ENCODE measurements at places on chromosomes 12 and 14.

DNA sequence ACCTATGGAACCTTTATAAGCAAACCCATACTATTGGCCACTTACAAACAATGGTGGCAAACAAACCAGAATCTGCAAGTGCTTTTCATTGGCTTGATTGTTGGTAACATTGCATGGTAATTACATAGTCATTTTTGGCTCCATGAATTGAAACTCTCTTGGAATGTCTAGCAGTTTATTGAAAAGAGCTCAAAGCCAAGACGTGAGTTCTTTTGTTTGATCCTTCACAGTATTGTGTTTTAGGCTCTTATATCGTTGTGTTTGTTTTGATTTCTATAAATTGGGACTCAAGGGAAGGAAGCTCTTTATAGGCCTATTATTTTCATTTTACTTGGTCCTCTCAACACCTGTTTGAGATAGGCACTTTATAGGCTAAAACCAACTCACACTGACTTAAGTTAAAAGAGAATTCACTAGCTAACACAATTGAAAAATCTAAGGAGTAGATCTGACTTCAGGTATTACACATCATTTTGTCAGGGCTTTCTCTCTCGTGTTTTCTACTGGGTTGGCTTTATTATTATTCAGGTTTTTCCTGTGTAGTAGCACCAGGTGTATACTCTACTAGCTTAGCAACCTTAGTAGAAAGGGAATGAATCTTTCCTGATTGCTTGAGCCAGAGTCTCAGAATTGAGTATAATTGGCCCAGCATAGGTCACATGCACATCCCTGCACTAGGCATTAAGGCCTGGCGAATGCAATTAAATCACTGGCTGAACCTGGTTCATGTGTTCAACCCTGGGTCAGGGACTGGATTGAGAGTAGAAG is 341.4 kb downstream of the RAD51B start:
- DNase-seq, result no peak

GRCh38 chr12:55515696-55516095 is 23.5 kb downstream of the OR6C68 start:
- DNase-seq, result peak; percentile 10

GRCh38 chr14:74697976-74698375 is 14.9 kb downstream of the AREL1 start:
- no peak for DNase-seq

GRCh38 chr12:45713078-45713477 is 16.4 kb upstream of the ARID2 start:
- no peak for DNase-seq

- DNase-seq, result no peak
These were observed 108.2 kb downstream of the PRICKLE1 start for GRCh38 chr12:42481368-42481767.

DNA sequence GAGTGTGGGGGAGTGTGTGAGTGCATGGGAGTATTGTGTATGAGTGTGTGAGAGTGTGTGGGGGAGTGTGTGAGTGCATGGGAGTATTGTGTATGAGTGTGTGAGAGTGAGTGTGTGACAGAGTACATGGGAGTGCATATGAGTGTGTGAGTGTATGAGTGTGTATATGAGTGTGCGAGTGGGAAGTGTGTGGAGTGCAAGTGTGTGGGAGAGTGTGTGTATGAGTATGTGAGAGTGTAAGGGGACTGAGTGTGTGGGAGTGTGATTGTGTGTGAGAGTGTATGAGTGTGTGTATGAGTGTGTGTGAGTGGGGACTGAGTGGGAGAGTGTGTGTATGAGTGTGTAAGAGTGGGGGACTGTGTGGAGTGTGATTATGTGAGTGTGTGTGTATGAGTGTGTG is 40.7 kb downstream of the PRIMA1 start:
- DNase-seq, result no peak

DNA sequence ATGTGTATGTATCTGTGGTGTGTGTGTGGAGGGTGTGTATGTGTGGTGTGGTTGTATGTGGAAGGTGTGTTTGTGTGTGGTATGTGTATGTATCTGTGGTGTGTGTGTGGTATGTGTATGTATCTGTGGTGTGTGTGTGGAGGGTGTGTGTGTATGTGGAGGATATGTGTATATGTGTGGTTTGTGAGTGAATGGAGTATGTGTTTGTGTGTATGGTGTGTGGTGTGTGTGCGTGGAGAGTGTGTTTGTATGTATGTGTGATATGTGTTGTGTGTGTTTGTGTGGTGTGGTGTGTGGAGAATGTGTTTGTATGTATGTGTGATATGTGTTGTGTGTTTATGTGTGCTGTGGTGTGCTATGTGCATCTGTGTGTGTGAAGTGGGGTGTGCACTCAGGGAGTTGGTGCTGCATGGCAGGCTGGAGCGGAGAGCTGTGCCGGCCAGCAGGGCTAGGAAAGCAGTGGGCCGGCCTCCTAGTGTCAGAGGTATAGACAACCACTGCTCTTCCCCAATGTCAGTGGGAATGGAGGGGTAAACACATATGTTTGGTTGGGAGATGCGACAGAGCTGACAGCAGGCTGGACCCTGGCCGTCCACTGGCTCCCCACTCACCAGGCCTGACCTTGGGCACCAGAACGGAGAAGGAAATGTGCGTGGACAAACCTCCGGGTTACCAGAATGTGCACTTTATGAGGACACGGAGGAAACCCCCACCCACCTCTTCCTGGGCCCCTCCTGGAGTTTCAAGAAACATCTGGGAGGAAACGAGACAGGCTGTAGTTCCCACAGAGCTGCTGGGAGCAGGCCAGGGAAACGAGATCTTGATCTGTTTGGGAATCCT is 60.7 kb downstream of the CLMN start:
- no peak for DNase-seq

GRCh38 chr12:69497308-69498026 is 27.3 kb downstream of the FRS2 start:
- DNase-seq, result peak; percentile 9

- DNase-seq, result no peak
These were observed 168.0 kb downstream of the DACT1 start for GRCh38 chr14:58805605-58806409.

DNA sequence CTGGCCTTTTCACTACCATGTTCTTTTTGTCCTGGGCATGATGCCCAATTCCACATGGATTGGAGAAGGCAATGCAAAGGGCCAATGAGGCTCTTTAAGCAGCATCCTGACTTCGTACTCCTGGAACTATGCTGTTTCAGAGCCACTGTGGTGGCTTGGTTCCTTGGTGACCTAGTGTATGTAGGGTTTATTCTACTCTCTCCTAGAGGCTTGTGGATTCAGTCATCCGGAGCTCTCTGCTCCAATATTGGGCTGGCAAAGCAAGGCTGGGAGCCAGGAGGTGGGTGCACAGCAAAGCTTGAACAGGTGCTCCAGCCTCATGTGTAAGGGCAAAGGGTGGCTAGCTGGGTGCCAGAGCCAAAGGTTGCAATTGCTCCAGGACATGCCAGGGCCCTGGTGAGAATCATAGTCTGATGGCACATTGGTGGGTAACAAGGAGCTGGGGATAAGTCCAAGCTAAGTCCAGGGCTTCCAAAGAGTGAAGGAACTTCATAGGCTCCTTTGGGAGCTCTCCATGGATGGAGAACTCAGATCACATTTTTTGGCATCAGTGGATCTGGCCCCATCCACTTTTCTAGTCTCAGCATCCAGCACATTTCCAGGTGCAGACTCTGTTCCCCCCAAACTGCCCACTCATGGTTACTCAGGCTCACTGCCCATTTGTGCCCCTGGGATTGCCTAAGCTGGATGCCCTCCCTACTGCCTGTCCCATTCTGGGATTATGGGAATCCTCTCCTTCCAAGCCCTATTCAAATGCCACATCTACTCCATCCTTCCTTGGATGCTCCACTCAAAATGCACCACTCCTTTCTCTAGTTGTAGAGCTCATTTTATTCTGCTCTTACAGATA is 253.9 kb downstream of the EMP1 start:
- DNase-seq, result no peak

- DNase-seq, result no peak
These were observed 44.8 kb downstream of the ESR2 start for GRCh38 chr14:64249363-64249762.

GRCh38 chr12:119475650-119476049 is 117.9 kb upstream of the TMEM233 start:
- no peak for DNase-seq

- no peak for DNase-seq
These were observed 2.5 kb upstream of the SERPINA5 start for GRCh38 chr14:94578712-94579111.

DNA sequence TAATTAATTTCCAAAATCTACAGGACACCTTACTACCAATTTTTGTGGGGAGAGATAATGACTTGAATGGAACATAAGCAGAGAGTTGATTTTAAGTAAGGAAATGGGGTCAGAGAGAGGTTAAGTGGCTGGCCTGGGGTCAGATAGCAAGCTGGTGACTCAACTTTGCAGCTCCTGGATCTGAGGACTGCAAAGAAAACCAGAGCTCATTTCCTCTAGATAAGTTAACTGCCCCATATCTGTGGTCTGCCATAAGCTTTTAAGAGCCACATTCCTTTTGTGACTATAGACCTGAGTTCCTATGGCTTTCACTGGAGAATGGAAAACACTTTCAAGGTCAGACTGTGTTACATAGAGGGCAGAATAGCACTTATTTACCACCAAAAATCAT is 201.2 kb upstream of the PRICKLE1 start:
- DNase-seq, result no peak

GRCh38 chr12:13816394-13816793 is 165.0 kb downstream of the GRIN2B start:
- DNase-seq, result no peak

DNA sequence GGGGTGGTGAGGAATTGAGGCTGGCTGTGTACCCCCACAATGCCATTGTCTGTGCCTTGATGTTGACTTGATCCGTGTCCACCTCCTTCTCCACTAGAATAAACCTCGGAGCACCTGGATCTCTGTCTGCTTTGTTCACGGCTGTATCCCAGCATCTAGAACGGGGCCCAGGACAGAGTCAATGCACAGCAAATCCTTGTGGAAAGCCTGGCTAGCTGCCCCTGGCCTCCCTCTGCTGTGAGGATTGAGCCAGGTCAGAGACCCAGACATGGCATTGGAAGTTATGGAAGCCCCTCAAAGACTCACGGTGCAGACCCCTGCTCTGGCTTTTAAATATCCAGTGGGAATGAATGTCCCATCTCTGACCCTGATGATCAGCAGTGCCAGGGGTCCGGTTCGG is 109.2 kb downstream of the SCARB1 start:
- DNase-seq, result no peak

DNA sequence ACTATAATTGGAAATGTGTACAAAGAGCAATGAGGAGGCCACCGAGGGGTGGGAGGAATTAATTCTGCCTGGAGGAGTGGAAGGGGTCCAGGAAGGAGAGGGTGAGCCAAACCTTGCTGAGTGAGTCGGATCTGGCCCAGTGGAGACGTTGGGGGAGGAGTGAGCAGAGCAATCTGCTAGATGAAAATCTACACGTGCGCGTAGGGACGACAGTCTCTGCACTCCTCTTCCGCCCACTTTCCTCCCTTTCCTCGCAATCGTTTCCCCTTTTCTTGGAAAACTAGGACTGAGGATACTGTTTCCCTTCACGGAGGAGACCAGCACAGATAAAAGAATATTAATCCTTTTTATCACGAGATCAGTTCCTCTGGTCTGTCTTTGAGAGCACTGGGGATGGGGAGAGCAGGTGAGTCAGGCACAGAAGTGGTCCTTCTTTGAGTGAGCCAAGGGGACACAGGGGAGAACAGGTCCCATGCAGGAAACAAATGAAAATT is 2.9 kb upstream of the NAB2 start:
- peak; percentile 67 for DNase-seq

DNA sequence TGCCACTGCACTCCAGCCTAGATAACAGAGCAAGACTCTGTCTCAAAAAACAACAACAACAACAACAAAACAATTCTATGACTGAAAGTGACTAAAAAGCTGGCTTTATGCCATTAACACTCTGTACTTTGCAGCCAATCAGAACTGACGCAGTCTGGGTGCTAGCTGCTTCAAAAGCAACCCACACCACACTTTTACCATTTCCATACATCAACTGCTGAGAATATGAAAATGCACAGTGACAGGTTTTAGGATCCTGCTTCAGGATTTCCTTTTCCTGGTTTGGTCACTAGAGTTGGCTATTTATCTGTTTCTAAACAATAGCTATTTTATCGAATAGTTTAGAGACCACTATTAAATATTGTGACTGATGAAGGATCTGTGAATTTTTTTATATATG is 23.1 kb upstream of the P2RX4 start:
- no peak for DNase-seq

DNA sequence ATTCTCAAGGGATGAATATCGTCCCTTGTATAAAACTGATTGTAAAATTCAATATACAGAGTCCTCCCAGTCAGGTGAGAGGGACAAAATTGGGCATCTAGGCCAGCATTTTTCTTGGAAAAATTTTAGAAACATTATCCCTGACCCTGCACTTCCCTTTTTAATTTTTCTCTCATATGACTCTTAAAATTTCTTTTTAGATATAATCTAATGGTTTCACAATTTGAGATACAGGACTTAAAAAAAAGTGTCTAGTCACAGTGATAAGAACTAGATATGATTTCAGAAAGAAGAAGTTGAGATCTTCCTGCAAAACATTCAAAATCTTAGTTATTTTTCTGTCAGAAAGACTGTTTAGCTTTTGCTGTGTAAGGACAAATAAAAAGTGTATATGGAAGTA is 270.8 kb upstream of the PPFIA2 start:
- DNase-seq, result no peak

GRCh38 chr12:84741692-84742091 is 170.9 kb downstream of the SLC6A15 start:
- no peak for DNase-seq

GRCh38 chr12:115337693-115338543 is 653.9 kb upstream of the TBX3 start:
- no peak for DNase-seq

- peak; percentile 0 for DNase-seq
These were observed 65.2 kb upstream of the DIO3 start for GRCh38 chr14:101495827-101496775.

- DNase-seq, result no peak
These were observed 479.2 kb downstream of the RMST start for GRCh38 chr12:97941686-97942354.

DNA sequence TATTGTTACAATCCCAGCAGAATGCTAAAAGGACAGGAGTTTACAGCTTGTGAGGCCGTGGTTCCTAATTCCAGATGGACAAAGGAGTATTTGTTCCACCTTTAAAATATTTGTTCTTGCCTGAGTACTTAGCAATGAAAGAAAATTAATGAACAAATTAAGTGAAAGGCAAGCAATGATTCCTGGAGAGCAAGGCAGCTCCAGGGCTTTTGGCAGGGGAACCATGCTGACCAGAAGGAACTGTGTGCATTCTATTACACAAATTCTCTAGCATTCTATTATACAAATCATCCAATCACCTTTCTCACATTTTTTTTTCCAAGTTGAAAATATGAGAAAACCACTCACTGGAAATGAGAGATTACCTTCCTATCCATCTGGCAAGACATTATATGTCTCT is 1.8 kb upstream of the BMAL2 start:
- no peak for DNase-seq

GRCh38 chr14:60651796-60652673 is 2.8 kb upstream of the SIX1 start:
- DNase-seq, result no peak

DNA sequence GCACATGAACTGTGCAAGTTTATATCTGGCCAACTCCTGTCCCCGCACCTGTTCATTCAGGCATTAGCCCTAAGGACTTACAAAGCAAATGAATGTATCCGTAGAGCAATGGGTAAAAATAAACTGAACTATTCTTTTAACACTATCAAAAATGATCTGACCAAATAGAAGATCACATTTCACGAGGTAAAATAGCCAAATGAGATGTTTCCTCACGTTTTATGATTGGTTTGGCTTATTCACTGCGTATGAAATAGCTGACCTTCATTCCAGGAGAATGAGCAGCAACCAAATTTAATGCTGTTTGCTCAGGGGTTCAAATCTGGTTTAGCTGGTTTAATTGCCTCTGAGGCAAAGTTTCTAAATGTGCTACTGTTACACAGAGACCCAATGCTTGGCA is 216.0 kb upstream of the EEA1 start:
- DNase-seq, result no peak
